ENCODE measurements at places on chromosomes 5 and 9.

GRCh38 chr5:88799938-88800535 is 82.9 kb downstream of the MEF2C start:
- no peak for DNase-seq

DNA sequence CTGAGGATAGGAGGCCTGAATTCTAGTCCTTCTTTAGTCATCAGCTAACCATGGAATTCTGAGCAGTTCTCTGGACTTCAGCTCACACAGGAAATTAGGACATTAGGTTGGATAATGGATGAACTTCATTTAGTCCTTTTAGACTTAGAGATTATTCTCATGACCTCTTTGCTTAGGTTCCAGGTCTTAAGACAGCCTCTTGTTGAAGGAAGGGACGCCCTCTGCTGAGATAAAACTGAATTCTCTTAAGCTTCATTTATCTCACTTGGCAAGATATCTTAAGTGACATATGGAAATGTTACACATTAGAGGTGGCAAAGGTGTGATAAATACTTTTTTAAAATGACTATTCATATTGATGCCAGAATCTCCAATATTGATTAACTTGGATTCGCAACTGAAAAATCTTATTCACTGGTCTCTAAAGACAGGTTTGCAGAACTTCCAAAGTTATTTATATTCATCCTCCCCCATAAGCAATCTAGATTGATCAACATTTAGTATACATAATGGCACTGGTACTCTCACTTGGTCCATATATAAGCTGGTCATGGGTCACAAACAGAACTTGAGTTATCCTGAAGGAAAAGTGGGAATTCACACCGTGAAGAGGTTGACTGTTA is 16.9 kb upstream of the ZNF366 start:
- no peak for DNase-seq

DNA sequence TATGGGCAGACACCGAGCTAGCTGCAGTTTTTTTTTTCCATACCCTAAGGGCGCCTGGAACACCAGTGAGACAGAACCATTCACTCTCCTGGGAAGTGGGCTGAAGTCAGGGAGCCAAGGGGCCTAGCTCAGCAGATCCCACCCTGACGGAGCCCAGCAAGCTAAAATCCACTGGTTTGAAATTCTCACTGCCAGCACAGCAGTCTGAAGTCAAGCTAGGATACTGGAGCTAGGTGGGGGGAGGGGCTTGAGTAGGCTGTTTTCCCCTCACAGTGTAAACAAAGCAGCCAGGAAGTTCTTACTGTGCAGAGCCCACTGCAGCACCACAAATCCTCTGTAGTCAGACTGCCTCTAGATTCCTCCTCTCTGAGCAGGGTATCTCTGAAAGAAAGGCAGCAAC is 151.7 kb upstream of the HCN1 start:
- DNase-seq = no peak

- DNase-seq = no peak
These were observed 16.4 kb upstream of the DOLPP1 start for GRCh38 chr9:129064499-129064908.

GRCh38 chr9:97933297-97933998 is 4.5 kb downstream of the HEMGN start:
- no peak for DNase-seq

GRCh38 chr9:137619240-137620047 is 639 bp downstream of the EHMT1 start:
- DNase-seq = no peak

All from cerebellar nuclear complex (tissue), 1 donor.